ENCODE measurements at places on chromosomes 16 and 17.

GRCh38 chr16:21638573-21638975 is 13.8 kb downstream of the IGSF6 start:
- DNase-seq = no peak

DNA sequence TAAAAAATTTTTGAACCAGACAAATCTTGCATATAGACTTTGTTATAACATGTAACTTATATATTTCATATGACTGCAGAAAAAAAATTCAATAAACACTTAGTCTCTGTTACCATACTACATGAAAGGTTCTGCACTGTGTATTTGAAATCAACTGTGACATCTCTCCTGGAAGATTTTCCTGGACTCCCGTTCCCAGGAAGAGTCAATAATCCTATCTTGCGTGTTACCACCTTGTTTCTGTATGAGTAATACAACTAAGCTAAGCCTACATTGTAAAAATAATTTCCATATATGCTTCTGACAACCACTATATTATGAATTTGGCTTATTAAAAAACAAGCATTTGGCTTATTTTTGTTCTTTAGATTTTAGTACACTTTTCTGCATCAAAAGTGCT is 665.6 kb upstream of the SOX9 start:
- no peak for DNase-seq

DNA sequence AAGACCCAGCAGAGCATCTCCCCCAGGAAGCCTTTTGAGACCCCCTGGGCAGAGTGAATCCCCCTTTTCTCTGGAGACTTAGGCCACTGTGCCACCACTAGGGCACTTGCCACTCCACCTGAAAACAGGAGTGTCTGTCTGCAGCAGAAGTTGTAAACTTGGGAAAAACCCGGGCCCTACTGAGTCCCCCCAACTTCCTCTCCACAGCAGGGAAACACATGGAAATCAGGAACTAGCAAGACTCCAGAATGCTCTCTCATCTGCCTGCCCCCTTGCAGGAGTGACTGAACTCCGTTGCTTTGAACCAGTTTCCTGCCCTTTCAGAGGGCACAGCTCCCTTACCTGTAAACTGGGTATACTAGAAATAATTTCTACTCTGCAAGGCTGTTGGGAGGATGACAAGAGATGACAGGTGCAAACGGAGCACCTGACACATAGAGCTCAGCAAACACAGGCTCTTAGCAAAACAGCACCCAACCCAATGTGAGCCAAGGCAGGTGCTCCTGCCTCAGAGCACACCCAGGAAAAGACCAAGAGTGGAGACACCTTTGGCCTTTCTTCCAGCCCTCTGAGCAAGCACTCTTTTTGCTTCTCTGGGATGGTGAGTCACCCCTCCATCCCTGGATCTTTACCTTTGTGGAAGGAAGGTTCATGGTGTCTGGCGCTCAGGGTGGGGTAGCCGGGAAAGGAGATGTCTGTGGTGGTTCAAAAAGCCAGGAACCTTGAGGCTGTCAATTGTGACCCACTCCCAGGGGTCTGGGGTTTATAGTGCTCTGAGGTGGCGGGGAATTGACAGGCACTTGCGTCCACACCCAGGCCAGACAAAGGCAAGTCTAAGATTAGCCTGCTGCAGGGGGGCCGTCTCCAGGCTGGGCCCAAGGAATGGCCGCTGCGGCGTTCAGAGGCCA is at the start of gene HCRT:
TSS of gene HCRT (minus strand) at position 740 of the 908 bp plus-strand sequence. CDS start at position 653, 87 bp downstream.
- no peak for DNase-seq

DNA sequence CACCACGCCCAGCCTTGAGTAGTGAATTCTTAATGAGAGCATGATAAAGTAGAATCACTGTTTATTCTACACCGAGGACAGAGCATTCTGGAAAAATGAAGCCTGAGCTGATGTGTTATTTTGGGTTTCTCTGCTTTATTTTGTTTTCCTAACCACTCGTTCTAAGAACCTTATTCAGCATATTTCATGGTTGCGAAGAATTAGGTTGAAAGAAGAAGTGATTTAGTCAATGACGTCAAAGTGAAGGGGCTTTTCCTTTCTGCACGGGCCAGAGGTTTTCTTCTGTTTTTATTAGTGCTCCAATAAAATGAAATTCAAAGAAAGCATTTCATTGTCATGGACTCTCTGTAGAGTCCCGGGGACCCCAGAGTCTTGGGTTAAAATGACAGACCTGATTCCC is 178.5 kb downstream of the MAF start:
- DNase-seq = no peak
